NCI-H1092 treated with DMSO at 0.1 percent for 48 hours (cell line): ENCODE measurements at places on chromosomes 1 and 21.

GRCh38 chr1:32716312-32717148 is 14.0 kb upstream of the SYNC start:
- peak; percentile 58 for DNase-seq

DNA sequence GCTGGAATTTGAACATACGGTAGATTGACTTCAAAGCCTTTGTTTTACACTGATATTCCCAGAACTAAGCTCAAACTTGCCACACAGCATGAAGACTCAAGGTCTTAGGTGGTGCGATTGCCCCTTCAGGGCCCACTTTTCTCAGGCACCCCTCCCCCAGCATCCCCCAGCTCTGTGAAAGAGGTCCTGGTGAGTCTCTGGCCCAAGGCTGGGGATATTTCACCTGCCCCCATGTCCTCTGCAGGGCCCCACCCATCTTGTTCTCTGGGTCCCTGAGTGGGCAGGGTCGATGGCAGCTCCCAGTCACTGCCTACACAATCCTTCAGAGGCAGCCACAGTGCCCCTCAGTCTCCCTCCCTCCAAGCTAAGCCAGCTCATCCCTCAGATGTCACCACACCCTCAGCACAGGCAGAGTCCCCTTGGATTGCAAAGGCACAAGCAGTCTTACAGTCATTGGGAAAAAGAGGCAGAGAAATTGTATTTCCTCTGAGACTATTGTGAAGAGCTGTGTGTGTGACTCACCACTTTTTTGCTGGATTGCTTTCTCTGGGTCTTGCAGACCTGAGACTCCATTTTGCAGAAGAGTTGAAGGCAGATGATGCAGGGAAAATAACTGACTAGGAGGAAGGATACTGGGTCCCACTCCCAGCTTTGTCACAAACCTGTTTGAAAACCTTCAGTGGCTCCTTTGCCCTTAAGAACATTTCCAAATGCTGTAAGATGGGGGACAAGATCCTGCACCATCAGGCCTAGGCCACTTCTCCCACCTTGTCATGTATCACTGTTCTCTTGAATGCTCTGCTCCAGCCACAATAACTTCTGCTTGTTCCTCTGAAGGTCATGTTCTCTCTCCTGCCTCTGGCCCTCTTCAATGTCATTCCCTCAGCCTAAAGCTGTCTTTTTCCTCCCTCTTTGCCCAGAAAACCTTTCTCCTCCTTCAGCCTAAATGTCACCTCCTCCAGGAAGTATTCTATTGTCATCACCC is 119.1 kb upstream of the GRIK3 start:
- no peak for DNase-seq

DNA sequence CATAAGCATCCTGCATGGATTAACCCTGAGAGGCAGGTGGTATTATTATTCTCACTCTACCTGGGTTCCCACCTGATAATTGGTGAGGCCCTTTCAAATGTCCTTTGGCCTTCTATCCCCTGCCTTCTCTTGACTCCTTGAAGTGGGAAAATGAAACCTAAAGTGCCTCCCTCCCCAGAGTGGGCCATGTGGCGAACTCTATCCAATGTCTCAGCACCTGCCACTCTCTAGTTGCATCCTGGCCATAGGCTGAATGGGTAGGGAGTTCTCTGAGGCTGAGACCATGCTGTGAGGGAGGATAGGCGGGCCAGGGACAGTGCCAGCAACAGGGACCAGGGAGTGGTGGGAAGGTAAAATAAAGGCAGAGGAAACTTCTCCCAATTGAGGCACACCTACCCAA is 35.3 kb downstream of the ELF3 start:
- peak; percentile 33 for DNase-seq

- DNase-seq = no peak
Observed at GRCh38 chr1:238377280-238377919, 486.7 kb upstream of the ZP4 start.

DNA sequence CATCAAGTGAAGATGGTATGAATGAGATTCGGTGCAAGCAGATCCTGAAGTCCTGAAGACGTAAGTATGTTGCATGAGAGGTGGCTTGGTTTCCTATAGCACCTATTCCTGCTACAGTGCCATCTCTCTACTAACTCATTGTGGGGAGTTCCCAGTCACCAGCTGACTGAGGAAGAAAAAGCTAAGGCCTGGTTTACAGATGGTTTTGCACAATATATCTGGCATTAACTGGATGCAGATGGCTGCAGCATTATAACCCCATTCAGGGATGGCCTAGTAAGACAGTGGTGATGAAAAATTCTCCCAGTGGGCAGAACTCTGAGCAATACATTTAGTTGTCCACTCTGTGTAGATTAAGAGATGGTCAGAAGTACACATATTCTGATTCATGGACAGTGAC is 36.7 kb downstream of the RTCA start:
- DNase-seq = no peak

DNA sequence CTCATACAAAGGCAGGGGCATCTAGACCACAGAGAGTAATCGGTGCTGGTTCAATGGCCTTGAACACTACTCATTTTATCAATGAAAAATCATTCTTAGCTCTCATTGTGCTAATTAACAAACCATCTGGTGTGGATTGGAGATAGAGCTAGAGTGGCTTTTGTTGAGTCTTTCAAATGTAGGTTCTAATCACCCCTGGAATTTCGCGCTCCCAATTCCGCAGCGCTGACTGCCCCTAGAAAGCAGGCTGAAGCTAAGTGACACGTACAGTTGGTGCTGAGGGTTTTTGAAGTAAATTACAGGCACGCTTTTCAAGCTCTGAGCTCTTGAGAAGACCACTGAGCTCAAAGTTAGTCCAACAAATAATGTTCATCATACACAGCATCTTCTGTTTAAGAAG is 31.2 kb upstream of the CA6 start:
- no peak for DNase-seq

DNA sequence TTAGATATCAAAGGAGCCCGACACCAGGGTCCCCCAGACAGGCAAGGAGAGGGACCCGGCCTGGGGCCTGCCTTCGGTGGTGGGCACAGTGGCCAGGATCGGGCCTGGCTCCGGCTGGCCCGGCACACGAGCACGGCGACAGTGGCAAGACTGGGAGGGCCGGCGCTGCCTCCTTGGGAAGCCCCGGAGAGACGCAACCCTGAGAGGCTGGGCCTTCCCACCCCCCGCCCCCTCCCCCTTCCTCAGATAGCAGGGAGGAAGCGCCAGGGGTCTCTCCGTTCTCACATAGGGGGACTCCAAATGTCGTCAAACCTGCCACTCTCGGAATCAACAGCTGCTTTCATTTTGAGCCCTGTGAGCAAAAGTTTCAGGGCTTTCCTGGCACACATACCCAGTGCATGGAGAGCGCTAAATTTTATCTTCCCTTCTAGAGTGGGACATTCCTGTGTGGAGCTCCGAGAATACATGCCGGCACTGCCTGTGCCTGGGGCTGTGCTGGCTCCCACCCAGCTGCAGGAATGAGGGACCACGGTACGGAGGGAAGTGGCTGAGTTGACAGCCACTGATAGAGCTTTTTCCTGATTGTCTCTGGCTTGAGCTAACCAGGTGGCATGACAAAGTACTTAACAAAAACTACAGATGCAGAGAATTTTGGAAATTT is 62.4 kb downstream of the CD247 start:
- DNase-seq = peak; percentile 37

- DNase-seq = no peak
Observed at GRCh38 chr1:6660415-6661049, 35.9 kb downstream of the THAP3 start.

- peak; percentile 76 for DNase-seq
Observed at GRCh38 chr1:165549973-165550372, 6.2 kb downstream of the LRRC52 start.

- DNase-seq = no peak
Observed at GRCh38 chr1:196486346-196486745, 121.9 kb downstream of the KCNT2 start.

DNA sequence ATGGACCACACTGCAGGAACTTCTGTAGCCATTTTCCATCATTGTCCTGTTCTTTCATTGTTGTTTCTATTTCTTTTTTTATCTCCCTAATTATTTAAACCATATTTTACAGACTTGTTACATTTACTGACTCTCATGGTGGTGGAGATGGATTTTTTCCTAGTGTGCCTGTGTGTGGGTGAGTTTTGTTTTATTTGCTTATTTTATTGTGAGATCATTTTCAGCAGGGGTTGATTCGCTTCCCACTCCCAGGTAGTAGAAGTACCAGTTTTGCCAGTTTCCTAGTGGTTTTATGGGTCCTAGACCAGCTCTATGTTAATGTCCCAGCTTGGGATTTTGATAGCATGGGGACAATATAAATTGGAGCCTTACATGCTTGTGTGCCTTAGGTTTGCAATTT is 80.0 kb upstream of the BACH1 start:
- no peak for DNase-seq

DNA sequence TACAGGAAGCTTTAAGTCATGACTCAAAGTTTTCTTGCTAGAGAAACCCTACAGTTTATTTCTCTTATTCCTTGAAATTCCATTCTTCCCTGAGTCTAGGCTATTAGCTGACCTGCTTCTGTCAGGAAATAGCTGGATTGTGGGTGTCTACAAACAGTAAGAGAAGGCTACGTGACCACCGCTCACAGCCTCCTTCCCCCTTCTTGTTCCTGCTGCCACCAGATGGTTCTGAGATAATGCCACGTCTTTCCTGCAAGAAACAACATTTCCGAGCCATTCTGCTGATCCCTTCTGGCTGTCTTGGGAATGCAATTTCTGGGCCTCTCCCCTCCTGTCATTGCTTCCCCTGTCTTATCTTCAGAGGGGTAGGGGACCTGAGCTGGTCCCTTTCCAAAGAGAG is 128.9 kb upstream of the SGIP1 start:
- no peak for DNase-seq

- DNase-seq = no peak
Observed at GRCh38 chr21:16476056-16476825, 746.5 kb downstream of the USP25 start.

DNA sequence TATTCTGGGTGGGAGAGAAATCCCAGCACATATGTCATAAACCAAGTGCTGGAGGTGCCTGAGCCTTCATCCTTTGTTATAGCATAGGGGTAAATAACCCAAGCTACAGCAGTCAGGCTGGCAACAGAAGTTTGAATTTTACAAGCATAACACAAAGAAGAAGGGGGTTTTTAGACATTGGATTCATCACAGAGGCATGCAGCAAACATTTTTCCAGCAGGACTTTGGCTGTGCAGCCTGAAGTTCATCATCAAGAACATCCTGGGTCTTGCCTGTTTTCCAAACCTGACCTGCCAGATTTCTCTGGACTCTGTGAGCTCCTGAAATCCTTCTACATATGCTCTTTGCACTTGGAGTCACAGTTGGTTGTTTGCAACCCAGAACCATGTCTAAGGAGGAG is 16.2 kb downstream of the PTGER3 start:
- DNase-seq = no peak

DNA sequence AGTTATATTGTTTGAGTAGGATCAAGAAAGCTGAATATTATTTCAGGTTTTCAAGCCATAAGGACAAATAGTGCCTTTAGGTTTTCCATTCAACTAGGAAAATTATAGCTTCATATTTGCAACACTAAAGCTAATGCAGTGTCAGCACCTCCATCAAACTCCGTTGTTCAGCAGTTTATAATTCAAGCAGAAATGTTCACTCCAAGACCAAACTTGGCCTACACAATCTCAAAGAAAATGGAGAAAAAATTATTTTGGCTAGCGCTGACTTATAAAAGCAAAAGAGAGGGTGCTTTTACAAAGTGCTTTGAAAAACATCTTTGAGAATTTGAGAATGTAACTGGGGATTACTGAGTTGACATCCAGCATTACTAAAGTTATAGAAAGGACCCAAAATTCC is 1.4 kb downstream of the SPAG17 start:
- no peak for DNase-seq

GRCh38 chr1:203161175-203161574 is 14.5 kb downstream of the MYBPH start:
- no peak for DNase-seq

- DNase-seq = no peak
Observed at GRCh38 chr1:158732524-158732923, 12.0 kb upstream of the OR6K3 start.

DNA sequence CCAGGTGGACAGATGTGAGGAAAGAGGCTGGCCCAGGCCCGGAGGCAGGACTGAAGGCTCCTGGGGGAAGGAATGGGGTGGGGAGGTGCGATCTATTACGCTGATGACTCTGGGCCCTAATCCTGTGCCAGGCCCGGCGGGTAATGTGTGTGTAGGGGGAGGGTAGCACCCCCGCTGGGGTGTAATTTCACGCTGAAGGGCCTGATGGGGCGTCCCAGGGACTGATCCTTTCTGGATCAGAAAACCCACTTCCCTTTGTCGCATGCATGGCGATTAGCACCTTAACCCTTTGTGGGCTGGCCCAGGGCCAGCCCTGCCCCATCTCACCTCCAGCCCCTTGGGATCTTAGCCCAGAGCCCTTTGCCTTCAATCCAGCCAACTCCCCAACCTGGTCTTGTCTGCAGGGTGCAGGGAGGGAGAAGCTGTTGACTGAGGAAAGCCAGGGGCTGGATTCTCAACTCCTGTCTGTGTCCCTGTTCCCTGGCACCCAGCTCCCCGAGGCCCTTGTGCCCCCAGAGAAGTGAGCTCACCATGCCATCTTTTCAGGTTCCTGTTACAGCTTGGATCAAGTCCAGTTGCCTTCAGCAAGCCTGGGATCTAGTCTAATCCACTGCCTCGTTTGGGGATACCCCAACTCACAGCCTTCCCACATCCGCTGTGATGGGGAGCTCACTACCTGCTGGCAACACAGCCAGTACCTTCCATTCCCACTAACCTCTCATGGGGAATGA is 26.0 kb downstream of the KNCN start:
- DNase-seq = no peak

DNA sequence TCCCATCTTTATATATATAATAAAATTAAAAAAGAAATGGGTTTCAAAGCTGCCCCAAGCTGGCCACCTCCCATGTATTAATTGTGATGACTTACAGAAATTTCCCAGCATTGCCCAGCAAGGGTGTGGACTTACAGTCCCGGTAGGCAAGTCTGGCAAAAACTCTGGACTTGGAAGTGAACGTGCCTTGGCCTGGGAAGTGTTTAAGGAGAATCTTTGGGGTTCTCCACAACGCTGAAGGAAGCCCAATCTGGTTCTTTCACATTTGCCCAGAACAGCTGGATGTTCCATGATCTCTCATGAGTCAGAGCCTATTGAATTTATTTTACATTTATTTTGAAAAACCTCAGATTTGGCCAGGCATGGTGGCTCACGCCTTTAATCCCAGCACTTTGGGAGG is 98.4 kb upstream of the SLC45A1 start:
- DNase-seq = no peak
